ENCODE measurements at places on chromosomes 6 and 20. TPM values are rescaled to one million over a fixed set of nuclear protein-coding genes. Genes with fewer than 3 reads are reported as not detected.
A peak's percentile ranks its signal among the peaks of the same experiment; 100 is the strongest.

DNA sequence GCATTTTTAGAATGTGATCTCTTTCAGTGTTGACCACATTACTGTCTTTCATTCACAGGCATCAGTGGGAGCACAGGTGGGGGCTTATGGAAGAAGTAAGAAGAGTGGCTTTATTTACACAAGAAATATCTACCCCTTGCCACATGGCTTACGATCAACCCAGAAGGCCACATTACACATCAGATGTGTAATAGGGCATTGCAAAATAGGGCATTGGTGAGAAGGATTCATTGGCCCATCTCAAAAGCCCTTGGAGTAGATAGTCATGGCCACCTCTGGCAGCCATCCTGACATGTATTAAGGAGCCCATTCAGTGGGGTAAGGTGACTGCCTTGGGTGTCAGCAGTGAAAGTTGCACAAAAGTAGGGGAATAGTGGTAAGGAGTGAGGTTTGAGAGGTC is 97.5 kb downstream of the MAFB start:
- H3K4me1 ChIP-seq, result no peaks in the 10 kb centered on the region
- no peaks in the 10 kb centered on the region for H3K36me3 ChIP-seq
- no peak for DNase-seq
- no peak overlapping the region for H3K4me3 ChIP-seq
- H3K27me3 ChIP-seq, result no peaks in the 10 kb centered on the region
- no peak overlapping the region for H3K27ac ChIP-seq

The TMC2 gene
- not detected for total RNA-seq

DNA sequence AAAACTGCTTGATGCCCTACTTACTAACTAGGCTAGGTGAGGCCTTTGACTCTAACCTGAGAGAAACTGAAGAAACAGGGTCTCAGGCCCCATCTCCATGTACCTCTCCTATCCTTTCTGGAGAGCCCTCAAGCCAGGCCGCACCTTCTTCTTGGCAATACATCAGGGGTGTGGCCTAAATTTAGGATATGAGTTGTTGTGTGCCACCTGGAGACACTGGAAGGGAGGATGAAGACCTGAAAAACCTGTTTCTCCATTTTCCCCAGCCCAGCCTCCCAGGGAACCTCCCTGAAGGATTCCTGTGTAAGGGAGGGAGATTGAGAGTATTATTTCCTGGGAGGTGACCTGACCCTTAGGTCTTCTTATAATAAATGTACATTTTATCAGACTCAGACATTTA is 3.1 kb downstream of the LY6G6D start:
- no peaks in the 10 kb centered on the region for H3K27me3 ChIP-seq
- H3K4me1 ChIP-seq, result no peaks in the 10 kb centered on the region
- H3K36me3 ChIP-seq, result no peaks in the 10 kb centered on the region
- no peak overlapping the region for H3K27ac ChIP-seq
- DNase-seq, result no peak

- no peaks in the 10 kb centered on the region for H3K36me3 ChIP-seq
- no peak overlapping the region for H3K27ac ChIP-seq
- peaks cover 5% of the 10 kb centered on the region for H3K4me1 ChIP-seq
- no peaks in the 10 kb centered on the region for H3K27me3 ChIP-seq
- no peak for DNase-seq
These were observed 16.1 kb upstream of the SERINC3 start for GRCh38 chr20:44537993-44538392.

GRCh38 chr20:53923566-53924369 is 146.6 kb downstream of the BCAS1 start:
- H3K27ac ChIP-seq, result no peak overlapping the region
- H3K36me3 ChIP-seq, result no peaks in the 10 kb centered on the region
- no peaks in the 10 kb centered on the region for H3K27me3 ChIP-seq

DNA sequence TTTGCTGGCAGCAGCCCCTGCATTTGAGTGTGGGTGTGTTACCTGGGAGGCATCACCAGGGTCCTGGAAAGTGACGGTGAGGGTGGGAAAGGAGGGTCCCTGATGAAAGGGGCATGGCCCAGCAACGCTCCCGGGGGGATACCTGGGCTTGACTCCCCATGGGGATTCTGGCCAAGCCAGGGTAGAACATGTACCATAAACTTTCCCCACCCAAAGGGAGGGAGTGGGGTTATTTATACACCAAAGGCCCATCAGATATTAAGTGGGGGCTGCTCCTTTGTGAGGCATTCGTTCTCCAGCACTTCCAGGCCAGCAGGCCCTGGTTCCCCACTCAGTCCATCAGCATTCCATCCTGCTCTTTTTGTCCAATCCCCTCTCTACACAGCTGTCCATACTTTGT is 20.6 kb upstream of the CCR6 start:
- H3K27ac ChIP-seq, result no peak overlapping the region
- H3K27me3 ChIP-seq, result no peaks in the 10 kb centered on the region
- no peaks in the 10 kb centered on the region for H3K36me3 ChIP-seq
- H3K4me3 ChIP-seq, result no peak overlapping the region
- DNase-seq, result no peak

GRCh38 chr20:34220561-34220960 is 20.7 kb upstream of the ASIP start:
- H3K27ac ChIP-seq, result peak overlapping the region; percentile 76
- no peaks in the 10 kb centered on the region for H3K27me3 ChIP-seq
- DNase-seq, result peak; percentile 93

GRCh38 chr6:46963039-46963438 is 41.3 kb upstream of the ADGRF5 start:
- no peak overlapping the region for H3K4me3 ChIP-seq
- no peak for DNase-seq
- no peak overlapping the region for H3K27ac ChIP-seq
- H3K27me3 ChIP-seq, result peaks cover 71% of the 10 kb centered on the region
- no peaks in the 10 kb centered on the region for H3K4me1 ChIP-seq

DNA sequence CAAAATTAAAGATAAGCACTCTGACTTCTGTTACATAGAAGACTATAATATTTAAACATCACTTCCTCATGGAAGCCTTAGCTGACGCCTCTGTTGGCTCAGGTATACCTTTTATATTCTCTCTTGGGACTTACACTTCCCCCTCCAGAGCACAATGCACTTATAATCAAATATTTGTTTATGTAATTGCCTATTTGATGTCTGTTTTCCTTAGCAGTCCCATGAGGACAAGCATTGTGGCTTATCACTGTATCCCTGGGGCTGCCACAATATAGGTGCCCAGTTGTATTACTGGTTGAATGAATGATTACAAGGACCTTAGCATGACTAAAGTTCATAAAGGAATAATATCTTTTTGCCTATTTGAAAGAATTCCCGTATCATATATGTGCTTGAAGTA is 186.7 kb upstream of the VGLL2 start:
- no peak for DNase-seq
- H3K36me3 ChIP-seq, result no peaks in the 10 kb centered on the region
- H3K4me3 ChIP-seq, result no peak overlapping the region

DNA sequence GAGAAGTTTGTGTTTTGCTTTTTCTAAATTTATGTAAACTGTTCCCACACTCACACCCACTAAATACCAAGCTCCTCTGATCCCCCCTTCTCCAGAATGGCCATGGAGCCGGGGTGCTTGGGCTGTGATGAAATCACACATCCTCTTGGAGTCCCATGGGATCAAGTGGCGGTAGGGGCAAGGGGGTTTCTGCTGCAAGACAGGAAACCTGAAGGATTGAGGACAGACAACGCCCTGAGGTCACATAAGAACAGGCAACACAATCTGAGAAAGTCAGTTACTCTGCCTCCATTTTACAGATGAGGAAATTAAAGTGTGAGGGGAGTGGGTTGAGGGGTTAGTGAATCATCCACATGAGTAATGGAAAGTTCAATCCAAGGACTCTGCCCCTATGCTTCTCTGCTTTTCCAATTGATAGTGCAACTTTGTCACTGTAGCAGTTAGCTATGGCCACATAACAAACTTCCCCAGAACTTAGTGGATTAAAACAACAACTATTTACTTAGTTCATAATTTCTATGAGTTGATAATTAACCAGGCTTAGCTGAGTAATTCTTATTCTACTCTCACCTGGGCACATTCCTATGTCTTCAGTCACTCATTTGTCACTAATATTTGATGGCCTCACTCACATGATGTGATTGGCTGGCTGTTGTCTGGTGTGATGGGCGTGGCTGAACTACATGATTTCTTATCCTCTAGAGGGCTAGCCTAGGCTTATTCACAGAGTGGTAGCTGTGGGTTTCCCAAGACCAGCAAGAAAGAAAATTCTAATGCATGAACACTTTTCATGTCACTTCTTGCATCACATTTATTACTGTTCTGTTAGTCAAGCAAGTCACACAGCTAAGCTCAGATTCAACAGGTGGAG is 311.1 kb upstream of the RNF24 start:
- H3K4me3 ChIP-seq, result no peak overlapping the region
- peak; percentile 22 for DNase-seq
- H3K27me3 ChIP-seq, result no peaks in the 10 kb centered on the region
- peaks cover 6% of the 10 kb centered on the region for H3K4me1 ChIP-seq
- no peak overlapping the region for H3K27ac ChIP-seq
- no peaks in the 10 kb centered on the region for H3K36me3 ChIP-seq

DNA sequence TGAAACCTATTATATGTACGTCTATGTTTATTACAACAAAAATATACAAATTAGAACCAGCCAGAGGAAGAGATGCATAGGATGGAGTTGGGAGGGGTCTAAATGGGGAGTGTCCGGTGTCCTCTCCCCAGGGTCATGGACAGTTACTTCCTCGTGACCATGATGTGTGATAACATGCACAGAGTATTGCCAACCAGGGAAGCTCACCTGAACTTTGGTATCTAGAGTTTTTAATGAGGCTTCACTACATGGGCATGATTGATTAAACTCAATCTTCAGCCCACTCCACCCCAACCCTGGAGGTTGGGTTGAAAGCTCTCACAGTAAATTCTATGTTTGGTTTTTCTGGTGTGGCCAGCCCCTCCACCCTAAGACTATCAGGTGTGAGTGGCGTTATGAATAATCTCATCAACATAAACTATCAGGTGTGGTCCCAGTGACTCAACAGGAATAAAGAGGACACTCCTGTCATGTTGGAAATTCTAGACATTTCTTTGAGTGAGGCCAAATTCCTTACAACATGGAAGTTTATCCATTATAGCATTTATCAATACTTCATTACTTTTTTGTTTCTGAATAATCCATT is 36.4 kb upstream of the FKBP1A start:
- no peak overlapping the region for H3K4me3 ChIP-seq
- no peak for DNase-seq
- no peak overlapping the region for H3K27ac ChIP-seq
- no peaks in the 10 kb centered on the region for H3K36me3 ChIP-seq
- peaks cover 23% of the 10 kb centered on the region for H3K4me1 ChIP-seq

Measured in A673 (cell line).